ENCODE measurements at places on chromosomes 5 and 9.

DNA sequence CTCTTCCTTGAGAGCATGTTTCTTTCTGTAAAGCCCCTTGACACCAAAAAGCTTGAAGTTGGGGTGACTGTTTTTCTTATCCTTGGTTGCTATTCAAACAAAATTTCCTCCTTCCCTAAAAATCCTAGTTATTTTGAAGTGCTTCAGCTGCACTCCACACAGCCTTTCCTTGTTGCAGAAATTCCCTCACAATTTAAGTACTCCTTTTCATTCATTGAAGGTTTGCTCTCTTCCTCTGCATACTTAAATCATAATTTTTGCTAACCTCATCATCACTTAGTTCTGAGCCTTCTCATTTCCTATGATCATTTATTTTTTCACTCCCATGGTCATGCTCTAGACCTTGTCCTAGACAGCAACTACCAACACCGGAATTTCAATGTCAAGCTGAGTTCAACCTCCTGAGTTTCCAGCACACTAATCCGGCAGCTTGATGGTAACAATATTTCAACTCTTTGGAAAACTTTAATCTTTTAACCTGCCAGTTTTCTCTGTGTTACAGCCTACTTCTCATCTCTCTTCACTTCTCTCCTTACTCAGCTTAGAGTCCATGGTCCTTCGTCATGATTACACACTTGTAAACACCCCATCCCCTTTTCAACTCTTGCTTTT, 78.7 kb upstream of the ACTBL2 start:
- no peak for DNase-seq

- peak; percentile 19 for DNase-seq
Observed at GRCh38 chr5:14628346-14628745, 36.2 kb upstream of the OTULIN start.

GRCh38 chr9:69806627-69807026, 14.0 kb upstream of the CFAP95 start:
- DNase-seq = no peak

- DNase-seq = no peak
Observed at GRCh38 chr5:539469-540070, 15.3 kb upstream of the SLC9A3 start.

DNA sequence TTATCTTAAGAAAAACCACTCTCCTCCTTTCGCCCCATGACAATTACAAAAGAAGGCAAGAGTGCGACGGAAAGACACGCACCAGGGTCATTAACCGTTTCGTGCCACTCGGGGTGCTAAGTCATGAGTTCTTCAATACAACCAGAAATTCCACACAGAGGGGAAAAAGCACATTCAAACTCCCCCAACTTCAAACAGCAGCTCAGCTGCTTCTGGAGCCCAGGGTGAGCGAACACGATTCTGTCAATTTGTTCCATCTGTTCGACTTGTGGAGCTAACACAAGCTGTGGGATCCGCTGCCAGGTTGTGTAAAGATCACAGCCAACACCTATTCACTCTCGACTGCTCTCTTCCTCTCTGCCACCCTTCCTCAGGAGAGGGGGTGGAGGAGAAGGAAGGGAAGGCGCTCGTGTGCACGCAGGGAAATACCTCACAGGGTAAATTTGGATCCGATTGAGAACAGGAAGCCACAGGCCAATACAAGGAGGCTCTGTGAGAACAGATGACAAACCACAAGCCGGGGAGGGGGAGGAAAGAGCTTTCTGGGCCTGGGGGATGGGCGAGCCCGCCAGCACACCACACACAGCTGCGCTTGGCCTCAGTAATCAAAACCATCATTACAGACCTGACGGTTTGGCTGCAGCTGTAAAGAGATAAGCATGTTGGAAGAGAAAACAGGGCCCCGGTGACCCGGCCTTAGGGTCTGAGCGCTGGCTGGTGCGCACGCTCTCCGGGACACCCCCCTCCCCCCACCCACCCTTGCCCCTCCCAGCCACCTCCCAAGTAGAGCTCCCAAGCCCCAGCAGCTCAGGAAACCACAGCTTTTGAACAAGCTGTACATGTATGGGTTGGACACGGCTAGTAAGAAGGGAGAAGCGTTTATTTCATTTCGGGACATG, 54.3 kb downstream of the PTCH1 start:
- DNase-seq = peak; percentile 60

DNA sequence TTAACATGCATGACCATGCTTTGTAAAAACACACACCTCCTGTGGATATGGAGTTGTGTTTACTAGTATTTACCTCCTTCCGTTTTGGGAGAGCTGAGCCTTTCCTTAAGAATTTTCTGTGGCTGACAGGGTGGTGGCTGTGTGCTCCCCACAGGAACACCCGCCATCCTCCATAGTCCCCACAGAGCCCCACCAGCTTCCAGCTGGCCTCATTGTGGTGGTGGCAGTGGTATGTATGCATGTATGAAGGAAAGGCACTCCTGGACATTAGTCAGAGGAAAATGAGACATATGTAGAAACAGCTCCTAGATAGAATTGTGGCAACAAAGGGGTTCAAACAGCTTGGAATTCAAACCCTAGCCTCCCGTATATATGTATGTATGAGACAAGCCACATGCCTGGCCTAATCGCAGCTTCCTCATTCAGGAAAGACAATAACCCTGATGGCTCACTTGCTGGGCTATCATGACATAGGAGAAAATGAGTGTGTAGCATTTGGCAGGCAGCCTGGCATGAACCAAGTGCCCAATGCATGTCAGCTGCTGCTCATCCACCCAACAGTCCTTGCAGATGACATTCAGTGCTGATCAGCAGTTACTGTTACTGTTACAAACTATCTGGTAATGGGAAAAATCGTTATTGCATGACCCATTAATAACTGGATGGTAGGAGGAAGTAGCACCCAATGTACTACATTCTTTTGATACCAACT, 459.7 kb downstream of the EBF1 start:
- no peak for DNase-seq

GRCh38 chr9:126204708-126205225, 121.9 kb upstream of the MVB12B start:
- no peak for DNase-seq

DNA sequence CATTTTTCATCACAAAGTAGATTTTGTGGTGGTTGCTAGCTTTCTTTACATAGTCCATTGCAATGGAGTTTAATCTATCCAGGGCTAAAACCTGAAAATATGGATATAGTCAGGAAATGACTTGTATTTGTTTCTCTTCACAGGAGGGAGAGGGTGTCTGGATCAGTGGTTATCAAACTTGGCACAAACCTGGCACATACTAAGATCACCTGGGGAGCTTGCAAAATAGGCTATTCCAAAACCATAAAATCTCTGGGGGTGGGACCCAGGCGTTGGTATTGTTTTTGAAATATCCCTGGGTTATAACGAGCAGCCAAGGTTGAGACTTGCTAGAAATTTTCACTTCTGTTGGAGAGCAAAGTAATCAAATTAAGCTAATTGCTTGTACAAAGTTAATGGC, 179.9 kb downstream of the PCSK1 start:
- no peak for DNase-seq

DNA sequence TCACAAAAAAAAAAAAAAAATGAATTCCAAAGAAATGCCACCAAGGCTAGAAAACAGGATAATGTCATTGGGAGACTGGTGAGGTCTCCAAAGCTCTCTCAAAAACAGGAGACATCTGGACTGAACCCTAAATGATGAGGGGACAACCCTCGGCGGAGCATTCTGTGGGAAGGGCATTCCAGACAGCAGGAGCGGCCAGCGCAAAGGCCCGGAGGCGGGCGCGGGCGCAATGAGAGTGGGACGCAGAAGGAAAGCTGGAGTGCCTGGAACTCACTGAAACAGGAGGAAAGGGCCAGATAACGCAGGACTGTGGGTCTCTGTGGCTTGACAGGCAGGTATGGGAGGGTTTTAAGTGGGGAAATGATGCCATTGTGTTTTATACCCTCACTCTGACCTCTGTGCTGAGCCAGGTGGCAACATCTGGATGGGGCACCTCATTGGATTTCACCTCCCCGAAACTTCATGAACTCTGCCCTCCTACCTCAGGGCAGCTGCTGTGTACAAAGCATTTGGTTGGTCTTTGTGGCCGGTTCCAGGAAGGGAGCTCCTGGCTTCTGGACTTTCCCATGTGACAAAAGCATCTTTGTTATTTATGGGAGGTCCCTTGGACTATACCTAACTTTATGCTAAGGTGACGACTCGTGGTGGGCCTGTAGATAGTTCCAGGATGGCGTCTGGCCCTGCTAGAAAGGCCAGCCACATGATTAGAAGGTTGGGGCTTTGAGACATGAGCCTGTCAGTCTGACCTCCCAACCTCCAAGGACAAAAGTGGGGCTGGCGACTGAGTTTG, 11.5 kb upstream of the MAPK9 start:
- no peak for DNase-seq

- no peak for DNase-seq
Observed at GRCh38 chr5:113371721-113372196, 63.0 kb downstream of the TSSK1B start.

DNA sequence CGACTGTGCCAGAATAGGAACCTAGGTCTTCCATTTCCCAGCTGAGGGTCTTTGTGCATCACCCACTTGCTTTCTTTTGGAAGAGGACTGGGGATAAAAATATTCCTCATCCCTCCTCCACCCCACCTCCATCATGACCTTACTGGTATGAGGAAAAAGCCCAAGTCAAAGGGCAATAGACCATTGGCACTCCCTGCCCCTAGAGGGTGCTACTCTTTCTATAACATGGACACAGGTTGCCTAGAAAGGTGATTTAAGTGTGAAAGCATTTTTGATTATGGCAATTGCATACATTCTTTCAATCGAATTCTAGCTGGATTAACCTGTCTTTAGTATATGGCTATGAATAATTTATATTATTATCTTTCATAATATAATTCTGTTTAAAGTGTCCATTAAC, 22.8 kb upstream of the ZNF618 start:
- no peak for DNase-seq

GRCh38 chr5:43020399-43020746, 19.7 kb downstream of the ANXA2R start:
- DNase-seq = no peak

DNA sequence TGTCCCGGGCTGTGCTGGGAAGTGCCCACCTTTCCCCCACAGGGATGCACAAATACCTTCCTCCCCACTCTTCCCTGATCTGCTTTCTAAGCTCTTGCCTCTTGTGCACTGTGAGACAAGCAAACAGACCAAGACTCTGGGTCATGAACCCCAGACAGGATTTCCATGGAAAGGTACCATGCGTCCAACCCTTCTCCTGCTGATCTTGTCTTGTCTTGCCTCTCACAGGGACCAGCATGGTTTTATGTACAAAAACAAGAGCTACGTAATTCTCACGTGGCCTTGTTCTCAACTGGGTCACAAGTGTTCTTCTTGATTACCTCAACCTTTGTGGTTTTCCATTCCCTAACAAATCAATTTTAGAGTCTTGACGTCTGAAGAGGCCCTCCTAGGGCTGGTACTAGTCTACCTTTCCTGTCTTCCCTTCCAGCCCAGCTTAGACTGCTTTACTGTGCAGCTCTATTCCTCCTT, 176.5 kb upstream of the MAP3K1 start:
- no peak for DNase-seq

- no peak for DNase-seq
Observed at GRCh38 chr5:36934740-36935356, 58.3 kb downstream of the NIPBL start.

DNA sequence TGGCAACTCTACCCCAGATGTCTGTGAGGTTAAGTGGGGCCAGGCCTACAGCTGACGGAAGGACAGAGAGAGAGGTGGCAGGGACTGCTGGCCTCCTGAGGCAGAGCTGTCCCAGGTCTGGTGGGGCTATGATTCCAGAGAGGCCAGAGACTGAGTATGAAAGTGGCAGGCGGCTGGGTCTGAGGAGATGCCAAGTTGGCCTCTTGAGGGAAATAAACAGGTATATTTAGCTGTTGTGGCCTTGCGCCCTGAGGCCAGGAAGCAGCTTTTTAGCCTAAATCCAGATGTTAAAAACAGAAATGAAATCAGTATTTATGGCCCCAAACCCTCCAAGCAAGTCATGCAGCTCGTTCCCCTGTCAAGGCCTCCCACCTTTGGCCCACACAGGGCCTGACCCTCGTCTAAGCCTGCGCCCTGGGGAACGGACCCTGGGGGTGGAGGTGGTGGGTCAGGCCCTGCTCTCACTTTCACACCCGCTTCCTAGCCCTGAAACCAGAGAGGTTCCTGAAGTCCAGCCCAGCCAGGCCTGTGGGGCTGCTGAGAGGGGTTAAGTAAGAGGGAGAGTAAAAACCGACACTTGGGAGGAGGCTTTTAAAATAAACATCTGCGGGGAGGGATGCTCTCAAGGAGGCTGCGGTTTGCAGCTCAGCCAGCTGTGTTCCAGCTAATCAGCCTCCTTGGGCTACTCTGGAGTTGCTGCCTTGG, 18.7 kb downstream of the PCDHGC5 start:
- no peak for DNase-seq

GRCh38 chr5:75031366-75031765, 21.0 kb downstream of the GCNT4 start:
- no peak for DNase-seq
